ENCODE measurements at places on chromosomes 3 and 15.

DNA sequence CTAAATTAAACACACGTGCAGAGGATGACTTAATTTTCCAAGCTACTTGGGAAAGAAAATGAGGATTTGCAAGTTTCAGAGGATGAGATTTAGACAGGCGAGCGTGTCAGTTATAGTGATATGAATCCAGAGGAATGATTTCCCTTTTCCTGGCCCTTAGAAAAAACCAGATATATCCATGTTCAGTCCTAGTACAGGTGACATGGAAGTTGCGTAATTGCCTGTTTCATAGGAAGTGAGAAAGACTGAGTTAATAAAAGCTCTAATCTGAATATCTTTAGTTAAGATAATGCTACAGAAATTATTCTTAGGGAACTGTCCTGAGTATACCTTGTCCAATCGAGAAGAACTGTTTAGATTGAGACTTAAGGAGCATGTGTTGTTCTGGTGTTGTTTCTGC, 490.5 kb downstream of the ZNF385D start:
- DNase-seq = no peak

GRCh38 chr15:91954292-91954691, 100.8 kb downstream of the SLCO3A1 start:
- no peak for DNase-seq

DNA sequence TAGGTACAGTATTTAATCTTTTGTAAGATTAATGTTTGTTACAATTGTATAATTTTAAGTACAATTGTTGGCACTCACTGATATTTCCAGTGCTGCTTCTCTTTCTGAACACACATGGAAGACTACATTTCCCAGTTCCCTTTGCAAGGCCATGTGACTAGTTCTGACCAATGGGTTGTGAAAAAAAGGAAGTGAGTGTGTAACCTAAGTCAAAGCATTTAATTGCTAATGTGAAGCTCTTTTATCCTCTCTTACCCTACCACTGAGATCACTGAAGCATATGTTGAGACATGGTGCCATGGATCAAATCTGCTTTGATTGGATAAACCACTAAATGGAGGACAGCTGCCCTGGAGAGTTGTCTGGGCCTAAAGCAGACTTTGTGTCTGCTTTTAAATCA, 83.9 kb upstream of the PLXND1 start:
- DNase-seq = no peak

GRCh38 chr3:136685882-136686281, 66.3 kb downstream of the STAG1 start:
- DNase-seq = no peak

DNA sequence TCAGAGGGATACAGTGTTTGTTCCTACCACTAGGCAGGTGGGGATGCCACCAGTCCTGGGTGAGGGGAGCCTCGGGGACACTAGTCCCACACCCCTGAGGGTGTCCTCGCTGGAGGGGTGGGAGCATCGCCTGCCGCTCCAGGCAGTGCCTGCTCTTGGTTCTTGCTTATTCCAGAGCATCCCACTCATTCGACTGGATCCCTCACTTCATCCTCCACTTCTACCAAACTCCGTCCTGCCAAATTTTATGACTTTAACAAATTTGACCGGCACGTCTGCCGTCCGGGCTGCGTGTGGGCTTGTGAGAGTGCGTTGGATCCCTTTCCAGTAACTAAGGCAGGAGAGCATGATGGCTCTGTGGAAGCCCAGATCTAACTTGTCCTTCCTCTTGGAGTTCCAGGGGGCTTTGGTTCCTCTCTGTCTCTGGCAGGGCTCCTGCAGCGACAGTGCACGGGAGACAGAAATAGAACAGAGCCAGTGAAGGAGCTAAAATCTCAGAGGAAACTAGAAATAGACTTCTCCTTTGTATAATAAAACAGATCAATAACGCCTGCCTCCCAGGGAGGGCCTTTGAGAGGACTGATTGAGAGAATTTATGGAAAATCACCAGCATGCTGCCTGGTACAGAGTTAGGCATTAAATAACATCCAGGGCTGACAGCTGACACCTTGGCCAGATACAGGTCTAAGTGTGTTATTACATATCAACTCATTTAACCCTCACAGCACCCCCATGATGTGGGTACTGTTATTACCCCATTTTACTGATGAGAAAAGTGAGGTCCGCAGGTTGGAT, 34.5 kb downstream of the MGLL start:
- no peak for DNase-seq

DNA sequence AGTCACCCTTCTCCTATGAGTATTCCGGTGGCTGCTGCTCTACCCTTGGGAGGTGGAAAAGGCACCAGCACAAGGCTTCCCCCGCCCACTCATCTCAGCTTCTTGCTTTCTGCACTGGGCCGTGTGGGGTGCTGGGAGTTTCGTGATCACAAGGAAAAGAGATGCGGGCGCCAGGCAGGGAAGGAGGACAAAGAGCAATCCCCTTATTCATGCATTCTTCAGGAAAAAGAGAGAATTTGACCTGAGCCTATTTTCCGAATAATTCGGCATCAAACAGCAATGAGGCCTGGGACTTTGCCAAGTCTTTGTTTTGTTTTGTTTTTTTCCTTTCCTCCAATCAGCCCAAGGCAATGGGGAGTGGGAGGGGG, 102.2 kb upstream of the LPP start:
- no peak for DNase-seq

DNA sequence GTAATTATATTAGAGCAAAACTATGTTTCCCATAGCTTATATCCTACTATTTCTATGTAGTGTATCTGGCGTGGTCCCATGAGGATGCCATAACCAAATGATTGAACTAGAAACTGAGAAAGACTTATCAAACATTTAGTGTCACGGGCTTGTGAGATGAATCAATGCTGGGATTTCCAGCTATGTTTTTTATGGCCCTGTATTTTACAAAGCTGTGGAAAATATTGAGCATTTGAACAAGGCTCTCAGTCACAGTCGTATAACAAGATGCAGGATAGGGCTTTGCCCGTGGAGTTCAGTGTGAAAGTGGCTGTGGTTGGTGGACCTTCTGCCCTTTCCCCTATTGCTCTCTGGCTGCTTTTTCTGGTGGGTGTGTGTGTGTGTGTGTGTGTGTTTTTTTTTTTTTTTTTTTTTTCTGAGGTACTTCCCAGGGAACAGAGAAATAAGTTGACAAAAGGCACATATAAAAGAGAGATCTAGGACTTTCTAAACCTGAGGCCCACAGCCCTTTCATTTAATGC, 60.7 kb downstream of the CACNA1D start:
- no peak for DNase-seq

DNA sequence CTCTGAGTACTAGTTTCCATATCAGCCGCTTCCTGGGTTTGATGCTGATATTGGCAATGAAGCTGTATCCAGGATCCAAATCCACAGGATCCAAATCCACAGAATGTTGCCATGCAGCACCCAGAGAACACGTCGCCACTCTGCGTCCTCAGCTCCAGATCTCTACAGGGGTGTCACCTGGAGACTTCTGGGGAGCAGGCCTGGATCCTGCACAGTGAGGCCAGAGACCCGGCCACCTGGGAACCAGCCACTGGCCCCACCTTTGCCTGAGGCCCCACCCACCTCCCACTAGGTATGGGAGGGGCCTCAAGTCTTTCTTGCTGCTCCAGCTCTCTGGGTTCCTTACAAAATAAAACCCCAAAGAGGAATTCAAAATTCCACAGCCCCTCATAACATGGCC, 123.9 kb downstream of the LRRK1 start:
- no peak for DNase-seq

GRCh38 chr3:16151109-16151508, 23.4 kb upstream of the GALNT15 start:
- no peak for DNase-seq

DNA sequence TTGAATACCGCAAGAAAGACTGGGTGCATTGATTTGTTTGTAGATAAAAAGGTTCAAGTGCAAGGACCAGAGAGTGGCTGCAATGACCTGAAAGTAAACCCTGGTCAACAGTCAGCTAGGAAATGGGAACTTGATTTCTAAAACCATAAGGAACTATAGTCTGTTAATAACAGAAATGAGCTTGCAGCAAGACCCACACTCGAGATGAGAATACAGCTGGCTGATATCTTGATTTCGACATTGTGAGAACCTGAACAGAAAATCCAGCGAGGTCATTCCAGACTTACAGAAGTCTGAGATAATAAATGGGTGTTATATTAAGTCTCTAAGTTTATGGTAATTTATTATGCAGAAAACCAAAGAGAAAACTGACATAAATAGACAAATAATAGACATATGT, 177.3 kb downstream of the NFKBIZ start:
- no peak for DNase-seq

DNA sequence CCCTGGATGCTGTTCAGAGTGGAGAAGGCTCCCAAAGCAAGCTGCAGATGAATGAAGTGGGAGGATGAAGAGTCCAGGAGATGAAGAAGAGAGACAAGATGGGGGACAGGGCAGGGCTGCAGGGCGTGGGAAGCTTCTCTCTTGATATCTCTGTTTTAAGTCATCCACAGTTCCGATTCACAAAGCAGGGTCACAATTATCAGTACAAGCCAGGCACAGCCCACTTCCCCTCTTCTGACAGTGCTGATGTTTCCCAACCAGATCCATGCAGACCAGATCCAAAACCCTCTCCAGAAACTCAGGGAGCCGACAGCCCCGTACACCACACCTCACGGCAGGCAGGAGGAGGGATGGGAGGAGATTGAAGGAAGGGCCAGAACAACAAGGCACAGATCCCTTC, 31.1 kb downstream of the NTRK3 start:
- no peak for DNase-seq

DNA sequence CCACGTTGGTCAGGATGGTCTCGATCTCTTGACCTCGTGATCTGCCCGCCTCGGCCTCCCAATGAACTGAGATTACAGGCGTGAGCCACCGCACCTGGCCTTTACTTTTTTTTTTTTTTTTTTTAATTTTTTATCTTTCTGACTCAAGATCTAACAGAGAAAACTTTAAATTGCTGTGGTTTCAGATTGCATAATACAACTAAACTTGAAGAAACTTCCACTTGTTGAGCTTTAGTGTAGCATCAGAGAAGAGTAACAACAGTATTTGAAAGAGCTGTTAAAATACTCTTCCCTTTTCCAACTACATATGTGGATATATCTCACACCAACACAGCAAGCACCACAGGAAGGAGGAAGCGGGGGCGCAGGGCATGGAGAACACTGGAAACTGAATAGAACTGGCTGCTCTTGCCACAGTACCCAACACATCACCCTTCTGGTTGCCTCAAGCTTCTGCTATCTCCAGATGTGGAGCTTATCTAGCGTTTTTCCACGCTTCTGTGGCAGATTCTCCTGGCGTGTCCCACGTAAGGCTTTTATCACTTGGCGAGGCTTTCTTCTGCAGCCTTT, 45.4 kb downstream of the MAP6D1 start:
- DNase-seq = no peak

- no peak for DNase-seq
Observed at GRCh38 chr15:37517191-37517895, 417.0 kb upstream of the MEIS2 start.

GRCh38 chr3:64530434-64531049, 157.3 kb downstream of the ADAMTS9 start:
- DNase-seq = no peak

DNA sequence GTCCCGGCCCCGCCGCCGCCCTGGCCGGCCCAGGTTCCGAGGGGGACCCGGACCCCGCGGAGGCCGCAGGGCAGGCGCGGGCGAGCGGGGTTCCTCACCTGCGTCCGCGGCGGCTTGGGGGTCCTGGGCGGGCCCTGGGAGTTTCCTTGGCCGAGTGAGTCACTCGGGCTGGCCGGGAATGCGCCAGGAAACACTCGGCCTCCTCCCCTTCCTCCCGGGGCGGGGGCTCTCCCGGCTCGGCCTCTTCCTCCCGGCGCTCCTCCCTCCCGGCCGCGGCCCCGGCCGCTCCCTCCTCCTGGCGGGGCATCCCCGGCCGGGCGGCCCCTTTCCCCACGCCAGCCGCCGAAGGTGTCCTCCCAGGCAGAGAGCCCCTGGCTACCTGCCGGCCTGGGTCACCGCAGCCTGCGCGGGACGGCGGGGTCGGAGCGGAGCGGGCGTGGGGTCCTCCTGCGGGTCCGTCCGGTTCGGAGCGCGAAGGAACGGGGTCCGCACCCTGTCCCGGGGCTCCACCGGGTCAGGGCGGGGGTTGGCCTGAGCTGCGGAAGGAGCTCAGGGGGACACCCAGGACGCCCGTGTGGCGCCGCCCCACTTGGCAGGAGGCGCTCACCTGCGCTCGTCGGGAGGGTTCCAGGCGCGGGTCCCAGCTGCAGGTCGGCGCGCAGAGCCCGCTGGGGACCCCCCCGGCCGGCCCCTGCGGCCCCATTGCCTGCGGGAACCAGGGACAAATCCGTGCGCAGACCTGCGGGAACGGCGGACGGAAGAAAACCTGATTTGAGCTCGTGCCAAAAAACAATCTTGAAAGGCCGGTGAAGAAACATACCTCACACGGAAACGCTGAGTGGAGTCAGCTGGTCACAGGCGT, at the start of gene CYFIP1:
Gene CYFIP1, minus strand, starts transcription at position 180 of the 862 bp plus-strand sequence. CDS start 33,083 bp downstream, outside the sequence.
- no peak for DNase-seq

DNA sequence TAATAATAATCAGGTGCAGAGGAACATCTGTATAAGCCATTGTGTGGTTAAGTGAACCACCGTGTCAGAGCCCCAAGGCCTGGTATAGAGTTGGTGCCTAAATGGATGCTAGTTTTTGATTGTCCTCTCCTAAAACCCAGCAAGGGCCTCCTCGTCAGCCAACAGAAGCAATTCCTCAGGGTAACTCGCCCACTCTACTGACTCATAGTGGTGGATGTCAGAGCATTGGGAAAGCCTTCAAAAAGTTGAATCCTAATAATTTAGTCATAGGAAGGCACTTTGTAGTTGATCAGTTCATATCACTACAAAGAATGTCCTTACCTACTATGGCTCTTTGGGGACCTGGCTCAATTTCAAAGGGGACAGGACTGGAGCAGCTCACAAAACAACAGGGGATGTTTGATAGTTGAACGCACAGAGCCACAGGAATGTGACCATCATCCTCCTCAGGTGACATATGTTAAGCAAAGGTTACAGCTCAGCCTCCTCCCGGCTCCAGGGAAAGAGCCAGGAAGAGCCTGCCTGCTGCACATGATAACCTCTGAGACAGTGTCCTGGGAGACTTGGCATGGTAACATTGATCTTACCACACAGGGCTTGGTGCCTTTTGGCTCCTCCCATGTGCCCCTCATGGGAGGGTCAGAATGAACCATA, 338.7 kb downstream of the CLSTN2 start:
- DNase-seq = no peak

DNA sequence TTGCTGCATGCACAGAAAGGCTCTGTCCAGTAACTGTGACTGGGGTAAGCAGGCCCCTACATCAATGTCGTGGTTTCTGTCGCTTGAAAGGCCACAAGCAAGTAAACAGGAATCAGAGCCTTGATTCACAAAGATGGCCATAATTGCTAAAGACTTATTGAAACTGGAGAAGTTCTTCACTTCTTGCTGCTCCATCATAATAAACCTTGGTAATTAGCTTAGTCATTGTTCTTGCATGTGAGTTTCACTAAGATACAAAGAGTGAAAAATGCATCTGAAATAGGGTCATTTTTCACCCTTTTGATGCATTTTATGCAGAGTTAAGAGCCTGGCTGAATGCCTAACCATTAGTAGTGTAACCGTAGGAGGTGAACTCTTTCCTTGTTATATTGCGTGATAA, 3.2 kb downstream of the SEMA6D start:
- no peak for DNase-seq

DNA sequence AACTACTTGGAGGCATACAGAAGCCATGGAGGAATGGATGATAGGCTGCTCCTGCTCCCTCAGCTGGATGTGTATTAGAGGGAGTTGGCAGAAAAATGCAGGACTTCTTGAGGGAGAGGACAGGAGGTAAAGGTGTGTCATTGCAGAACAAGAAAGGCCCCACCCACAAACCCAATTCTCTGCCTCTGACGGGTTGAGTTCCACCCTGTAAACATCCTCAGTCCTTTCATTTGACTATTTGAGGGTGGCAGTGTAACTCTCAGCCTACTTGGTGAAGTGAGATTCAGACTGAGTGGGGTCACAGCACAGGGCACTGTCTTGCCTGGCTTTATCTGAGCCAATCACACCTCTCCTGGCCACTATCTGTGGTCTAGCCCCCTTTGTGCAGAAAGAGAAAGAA, at the start of gene TPRG1:
Gene TPRG1, plus strand, starts transcription at position 265 of the 400 bp plus-strand sequence. CDS start 35,414 bp downstream, outside the sequence.
- no peak for DNase-seq
